ENCODE measurements at places on chromosomes 2 and 18.

DNA sequence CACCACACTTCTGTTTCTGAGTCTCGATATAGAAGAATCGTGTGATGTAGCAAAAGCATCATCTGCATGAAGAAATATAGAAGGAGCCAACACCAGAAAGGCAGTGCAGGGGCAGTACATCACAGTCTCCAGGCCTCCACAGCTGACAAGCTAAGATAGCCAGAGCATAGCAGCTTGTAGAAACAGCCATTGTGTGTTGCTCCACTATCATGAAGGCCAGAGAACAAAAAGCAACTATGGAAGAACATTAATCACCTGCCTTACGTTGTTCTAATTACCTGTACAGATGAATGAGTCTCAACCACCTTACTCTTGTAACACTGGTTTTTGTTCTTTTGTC lies 129.0 kb downstream of the RND3 start:
- DNase-seq: no peak

GRCh38 chr18:48915626-48916425 lies 34.9 kb downstream of the SMAD7 start:
- no peak for DNase-seq

DNA sequence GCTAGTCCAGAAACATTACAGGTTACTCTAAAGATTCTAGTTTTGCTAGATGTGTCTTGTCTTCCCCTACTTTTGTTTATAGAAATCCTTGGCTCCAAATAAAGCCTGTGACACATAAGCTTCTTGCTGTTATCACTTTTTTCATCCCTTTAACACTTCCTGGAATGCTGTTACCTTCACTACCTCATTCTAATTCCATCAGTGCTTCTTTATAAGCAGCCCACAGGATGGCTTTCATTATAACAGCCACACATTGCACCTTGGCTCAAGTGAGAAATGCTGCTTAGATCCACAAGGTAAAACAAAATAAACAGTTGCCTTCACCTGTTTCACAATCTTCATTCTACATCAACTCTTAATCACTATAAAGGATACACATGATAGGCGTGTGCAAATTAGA lies 221.7 kb downstream of the SLC8A1 start:
- DNase-seq: no peak

DNA sequence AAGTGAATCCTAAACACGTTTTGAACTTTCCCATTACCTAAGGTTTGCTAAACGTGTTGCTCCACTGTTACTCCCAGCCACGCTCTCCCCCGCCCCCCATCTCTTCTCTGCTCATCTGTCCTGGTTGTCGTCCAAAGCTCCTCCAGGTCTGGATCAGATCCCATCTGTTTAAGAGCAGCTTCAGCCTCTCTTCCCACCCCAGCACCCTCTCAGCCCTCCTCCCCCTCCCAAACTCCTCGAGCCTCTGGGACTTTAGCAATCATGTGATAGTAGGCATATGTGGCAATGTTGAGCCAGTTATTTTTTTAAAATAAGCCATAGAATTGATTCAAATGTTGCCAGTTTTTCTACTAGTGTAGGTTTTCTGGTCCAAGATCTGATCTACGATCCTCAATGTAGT lies 20.0 kb upstream of the LPIN1 start:
- no peak for DNase-seq

- no peak for DNase-seq
These were observed 103.8 kb upstream of the NEDD4L start for GRCh38 chr18:57940166-57940660.

GRCh38 chr2:43054367-43054766 lies 172.0 kb downstream of the ZFP36L2 start:
- DNase-seq: no peak

GRCh38 chr2:30213326-30213725 lies 18.0 kb upstream of the LBH start:
- DNase-seq: no peak

DNA sequence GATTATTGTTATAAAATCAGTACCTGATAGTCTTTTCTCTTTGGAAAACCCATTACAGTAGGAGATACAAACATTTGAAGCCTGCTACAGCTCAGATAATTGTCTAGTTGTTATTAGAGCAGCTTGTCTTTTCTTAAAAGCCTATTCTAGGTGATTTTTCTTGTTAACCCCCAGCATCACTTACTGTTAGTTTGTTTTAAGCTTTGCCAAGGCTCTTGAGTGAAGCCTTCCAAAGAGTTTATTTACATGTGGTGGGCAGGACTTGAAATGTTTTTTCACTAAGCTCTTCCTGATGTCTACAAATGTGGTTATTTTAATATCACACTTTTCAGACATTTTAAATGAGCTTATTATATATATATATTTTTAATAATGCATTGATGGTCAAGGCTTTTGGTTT lies 791.3 kb downstream of the PLCL1 start:
- no peak for DNase-seq

- DNase-seq: peak; percentile 75
These were observed 43.5 kb downstream of the FBLN7 start for GRCh38 chr2:112181571-112182290.

DNA sequence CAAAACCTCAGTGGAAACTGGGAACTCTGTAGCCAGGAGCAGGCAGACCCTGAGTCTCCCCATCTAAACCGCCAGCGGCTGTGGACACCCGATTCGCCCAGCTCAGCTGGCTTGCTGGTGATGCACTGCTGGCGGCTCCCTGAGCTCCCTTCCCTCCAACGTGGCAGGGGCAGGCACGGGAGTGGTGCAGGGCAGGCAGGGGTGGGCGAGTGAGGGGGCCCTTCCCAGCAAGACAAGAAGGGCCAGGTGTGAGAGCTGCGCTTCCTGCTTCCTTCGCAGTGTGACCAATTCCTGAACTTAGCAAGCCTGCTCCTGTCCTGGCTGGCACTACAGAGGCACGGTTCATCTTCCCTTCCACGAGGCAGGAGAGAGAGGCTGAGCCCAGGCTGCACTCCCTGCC lies 12.3 kb upstream of the SEMA4C start:
- DNase-seq: no peak

DNA sequence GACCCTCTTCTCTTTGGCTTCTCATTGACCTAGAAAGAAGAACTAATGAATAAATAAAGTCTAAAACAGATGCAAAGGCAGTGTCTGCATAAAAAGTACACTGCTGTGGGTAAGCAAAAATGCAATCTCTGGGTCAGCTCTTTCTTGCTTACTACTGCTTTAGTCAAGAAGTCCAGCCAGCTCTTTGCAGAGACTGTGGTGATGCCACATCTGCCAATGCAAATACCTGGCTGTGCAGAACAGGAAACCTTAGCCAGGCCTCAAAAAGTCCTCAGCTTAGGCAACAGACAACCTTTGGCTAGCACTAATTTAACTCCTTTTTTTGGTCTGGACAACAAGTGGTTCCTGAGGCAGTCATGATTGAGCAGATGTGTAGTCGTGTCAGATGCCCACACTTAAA lies 73.6 kb upstream of the RND3 start:
- no peak for DNase-seq
